GM18507 (cell line): ENCODE measurements at places on chromosomes 4 and X.

DNA sequence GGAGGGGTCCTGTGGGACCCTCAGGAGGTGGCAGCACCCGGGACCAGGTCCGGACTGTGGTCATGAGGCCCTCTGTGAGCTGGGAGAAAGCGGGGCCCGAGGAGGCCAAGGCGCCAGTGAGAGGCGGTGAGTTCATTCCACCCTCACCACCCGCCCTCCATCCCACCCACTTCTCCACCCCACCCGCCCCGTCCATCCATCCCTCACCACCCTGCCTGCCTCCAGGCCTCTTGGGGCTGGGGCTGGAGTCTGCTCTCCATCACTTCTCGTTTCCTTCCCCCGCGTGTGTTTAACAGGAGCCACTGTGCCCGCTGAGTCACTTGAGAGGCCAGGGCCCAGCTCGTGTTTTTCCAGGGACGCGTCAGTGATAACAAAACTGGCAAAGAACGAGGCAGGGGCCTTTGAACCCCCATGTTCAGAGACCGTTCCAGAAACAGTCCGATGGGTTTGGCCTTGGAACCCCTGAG lies 6.2 kb downstream of the SH3TC1 start:
- no peak for DNase-seq

- DNase-seq = no peak
Measured at GRCh38 chr4:135277068-135277979, 1075.7 kb upstream of the PABPC4L start.

DNA sequence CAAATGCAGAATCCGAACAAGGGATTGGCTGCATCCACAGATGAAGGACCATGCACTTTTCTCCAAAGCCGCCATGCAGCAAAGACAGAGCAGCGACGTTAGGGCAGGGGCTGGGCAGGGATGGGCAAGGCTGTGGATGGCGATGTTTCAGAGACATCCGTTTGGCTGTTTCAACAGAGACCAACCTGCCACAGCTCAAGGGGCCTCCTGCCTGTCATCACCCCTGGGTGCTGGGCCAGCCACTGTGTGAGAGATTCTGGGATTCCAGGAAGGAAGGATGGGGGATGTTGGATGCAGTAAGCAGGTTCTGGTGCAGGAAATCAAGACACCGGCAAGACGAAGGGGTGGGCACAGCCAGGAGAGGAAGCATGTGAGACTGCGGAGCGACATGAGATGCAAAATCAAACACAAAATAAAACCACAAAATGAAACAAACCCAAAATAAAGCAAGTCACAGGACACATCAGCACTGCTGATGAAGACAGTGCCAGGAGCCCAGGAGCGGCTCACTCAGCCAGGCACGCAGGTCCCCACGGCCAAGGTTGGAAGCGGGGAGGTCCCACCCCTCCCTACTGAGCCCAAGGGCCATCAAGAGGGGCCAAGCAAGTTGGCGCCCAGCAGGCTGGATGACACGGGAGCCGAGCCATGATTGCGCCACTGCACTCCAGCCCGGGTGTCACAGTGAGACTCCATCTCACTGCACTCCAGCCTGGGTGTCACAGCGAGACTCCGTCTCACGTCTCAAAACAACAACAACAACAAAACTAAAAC lies 68.1 kb downstream of the FAM53A start:
- DNase-seq = no peak

GRCh38 chr4:74486905-74487304 lies 42.0 kb downstream of the AREG start:
- DNase-seq = no peak

GRCh38 chr4:113657586-113658233 lies 103.8 kb downstream of the CAMK2D start:
- no peak for DNase-seq

DNA sequence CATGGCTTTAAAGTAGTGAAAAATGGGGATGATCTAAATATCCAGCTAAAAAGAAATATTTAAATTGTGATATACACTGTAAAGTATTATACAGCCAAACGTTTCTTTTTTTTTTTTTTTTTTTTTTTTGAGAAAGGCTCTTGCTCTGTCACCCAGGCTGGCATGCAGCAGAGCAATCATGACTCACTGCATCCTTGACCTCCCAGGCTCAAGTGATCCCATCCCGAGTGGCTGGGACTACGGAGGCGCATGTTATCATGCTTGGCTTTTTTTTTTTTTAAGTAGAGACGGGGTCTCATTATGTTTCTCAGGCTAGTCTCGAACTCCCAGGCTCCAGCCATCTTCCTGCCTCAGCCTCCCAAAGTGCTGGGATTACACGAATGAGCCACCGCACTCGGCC lies 17.1 kb downstream of the SMIM14 start:
- no peak for DNase-seq

DNA sequence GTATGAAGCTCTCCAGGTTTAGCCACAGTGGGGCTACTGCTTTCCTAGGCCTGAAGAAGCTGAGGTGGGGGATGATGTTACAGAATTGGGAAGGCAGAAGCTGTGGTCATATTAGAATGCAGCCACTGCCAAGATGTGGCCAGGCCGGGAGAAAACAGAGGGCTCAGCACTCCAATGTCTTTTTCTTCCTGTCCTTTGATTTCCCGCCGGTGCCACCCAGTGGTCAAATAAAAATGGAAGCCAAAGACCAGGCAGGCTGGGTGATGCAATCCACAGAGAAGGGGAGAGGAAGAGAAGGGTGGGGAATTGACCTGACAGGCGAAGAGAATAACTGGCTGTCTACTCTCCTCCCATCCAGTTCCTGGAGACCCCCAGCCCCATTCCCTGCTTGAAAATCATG lies 94.9 kb upstream of the SHISA3 start:
- DNase-seq = no peak

- DNase-seq = no peak
Measured at GRCh38 chrX:48523682-48524081, 2.1 kb downstream of the EBP start.

DNA sequence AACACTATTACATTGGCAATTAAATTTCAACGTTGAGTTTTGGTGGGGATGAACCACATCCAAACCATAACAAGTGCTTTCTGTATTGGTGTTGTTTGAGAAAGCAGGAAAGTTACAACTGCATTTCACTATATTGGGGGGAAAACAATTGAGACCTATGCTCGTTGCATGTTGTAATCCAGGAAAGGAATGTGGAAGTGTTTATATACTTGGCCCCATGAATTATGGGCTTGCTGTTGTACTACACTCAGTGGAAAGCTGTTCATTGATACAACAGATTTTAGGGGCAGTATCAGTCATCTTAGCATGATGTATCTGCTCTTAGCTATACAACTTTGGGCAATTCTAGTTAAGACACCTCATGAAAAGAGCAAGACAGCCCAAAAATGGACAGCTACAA lies 52.4 kb downstream of the KLHL5 start:
- DNase-seq = no peak

GRCh38 chr4:185730387-185730786 lies 81.6 kb downstream of the SORBS2 start:
- no peak for DNase-seq

- DNase-seq = no peak
Measured at GRCh38 chr4:150283689-150284088, 205.4 kb downstream of the DCLK2 start.

DNA sequence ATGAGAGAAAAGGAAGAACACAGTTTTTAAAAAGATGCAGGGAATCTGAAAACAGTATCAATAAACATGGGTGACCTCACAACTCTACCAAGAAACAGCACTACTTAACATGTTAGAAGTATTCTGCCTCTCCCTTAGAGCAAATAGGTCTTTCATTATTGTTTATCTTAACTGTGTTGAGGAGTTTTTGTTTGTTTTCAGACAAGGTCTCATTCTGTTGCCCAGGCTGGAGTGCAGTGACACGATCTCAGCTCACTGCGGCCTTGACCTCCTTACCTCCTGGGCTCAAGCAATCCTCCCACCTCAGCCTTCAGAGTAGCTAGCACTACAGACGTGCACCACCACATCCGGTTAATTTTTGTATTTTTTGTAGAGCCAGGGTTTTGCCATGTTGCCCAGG lies 165.3 kb upstream of the PRDX4 start:
- DNase-seq = no peak

DNA sequence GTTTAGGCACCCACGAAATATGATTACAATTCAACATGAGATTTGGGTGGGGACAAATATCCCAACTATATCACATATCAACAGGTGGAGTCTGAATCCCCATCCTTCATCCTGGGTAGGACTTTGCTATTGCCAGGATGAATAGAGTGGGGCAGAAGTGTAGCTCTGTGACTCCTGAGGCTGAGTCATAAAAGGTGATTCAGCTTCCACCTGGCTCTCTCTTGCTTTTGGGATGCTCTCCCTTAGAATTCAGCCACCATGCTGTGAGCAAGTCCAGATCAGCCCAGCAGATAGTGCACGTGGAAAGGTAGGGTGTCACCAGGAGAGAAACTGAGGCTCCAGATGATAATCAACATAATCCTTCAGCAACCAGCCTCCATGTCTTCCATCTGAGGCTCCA lies 193.8 kb upstream of the BCOR start:
- DNase-seq = no peak

DNA sequence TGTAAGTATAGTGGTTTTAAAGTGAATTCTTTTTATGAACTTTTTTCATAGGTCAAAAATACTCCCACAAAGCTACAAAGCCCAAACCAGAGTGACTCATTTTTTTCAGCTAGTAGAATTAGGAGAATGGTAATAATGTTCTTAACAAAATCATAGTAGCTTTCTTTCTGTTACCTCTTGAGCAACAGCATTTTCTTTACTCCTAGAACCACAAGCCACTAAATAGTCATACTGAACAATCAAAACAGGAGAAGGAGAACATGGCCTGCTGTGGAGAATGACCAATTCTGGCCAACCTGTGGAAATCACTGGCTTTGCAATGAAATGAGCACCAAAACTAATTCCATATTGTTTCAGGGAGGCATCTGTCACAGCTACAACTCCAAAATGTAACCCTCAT lies 112.9 kb downstream of the AMMECR1 start:
- no peak for DNase-seq

- DNase-seq = no peak
Measured at GRCh38 chr4:10747186-10747585, 62.6 kb upstream of the CLNK start.

GRCh38 chrX:77776659-77777058 lies 9.4 kb downstream of the ATRX start:
- no peak for DNase-seq

GRCh38 chr4:29852537-29852936 lies 867.6 kb upstream of the PCDH7 start:
- DNase-seq = no peak

GRCh38 chr4:26909369-26909768 lies 48.7 kb downstream of the STIM2 start:
- no peak for DNase-seq

DNA sequence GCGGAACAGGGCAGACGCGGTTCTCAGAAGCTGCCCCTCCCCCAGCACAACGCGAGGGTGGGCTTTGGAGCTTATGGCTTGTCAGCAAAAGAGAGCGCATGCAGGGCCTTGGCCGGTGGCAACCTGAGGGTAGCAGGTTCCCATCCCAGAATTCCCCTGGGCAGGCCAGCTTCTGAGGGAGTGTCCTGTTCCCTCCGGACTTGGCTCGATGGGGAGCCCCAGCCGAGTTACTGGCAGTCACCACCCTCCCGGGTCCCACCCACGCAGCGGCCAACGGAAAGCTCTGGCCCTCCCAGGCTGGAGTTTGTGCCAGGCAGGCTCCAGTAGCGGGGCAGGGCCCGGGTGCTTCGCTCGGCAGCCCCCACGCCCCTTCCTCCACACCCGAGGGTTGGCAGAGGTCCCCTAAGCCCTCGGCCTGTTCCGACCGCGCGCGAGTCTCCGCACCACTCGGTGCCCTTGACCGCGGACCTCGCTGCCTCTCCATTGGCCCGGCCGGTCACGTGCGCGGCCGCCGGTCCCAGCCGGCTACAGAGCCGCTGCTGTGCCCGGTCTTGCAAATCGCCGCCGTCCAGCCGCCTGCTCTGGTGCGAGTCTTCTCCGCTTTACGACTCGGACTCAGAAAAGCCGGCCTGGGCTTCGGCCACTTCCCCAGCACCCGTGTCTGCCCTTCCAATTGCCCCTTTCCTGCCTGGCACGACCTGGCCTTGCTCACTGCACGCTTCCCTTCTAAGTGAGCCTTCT lies 20.9 kb upstream of the MTM1 start:
- no peak for DNase-seq
